ENCODE measurements at places on chromosomes 7 and 10. TPM values are rescaled to one million over a fixed set of nuclear protein-coding genes. Genes with fewer than 3 reads are reported as not detected.

- no peak for DNase-seq
Measured at GRCh38 chr10:76428551-76429367, 997.3 kb downstream of the LRMDA start.

- no peak for DNase-seq
Measured at GRCh38 chr10:81251457-81252115, 623.4 kb upstream of the NRG3 start.

- no peak for DNase-seq
Measured at GRCh38 chr10:71326464-71326881, 7.4 kb downstream of the SLC29A3 start.

- peak; percentile 45 for DNase-seq
Measured at GRCh38 chr10:24201503-24202180, 7.3 kb upstream of the KIAA1217 start.

DNA sequence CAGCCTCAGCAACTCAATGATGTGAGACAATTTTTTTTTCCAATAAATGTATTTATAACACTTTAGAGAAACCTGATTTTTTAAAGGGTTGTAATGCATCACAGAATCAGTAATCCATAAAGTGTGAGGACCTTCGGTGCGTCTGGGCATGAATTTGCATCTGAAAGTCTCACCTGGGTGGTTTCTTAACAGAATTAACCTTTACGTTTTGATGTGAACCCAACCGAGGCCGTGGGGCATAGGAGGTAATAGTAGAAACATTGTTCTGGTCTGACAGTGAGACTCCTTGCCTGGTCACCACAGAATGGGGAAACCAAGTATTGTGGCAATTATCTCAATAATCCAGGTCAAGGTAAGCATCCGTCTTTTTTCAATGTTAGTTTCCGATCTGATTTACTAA lies 114.6 kb downstream of the PRKCQ start:
- DNase-seq, result no peak

Gene ABCB4
- not detected for total RNA-seq

Gene ZNF679
- not detected for total RNA-seq

Gene VPS37D
- 1.5 TPM for total RNA-seq

All from upper lobe of left lung (tissue), 6 donors.